ENCODE measurements at places on chromosomes 7 and 10.

- DNase-seq = no peak
Measured at GRCh38 chr7:124387056-124387455, 354.2 kb upstream of the TMEM229A start.

DNA sequence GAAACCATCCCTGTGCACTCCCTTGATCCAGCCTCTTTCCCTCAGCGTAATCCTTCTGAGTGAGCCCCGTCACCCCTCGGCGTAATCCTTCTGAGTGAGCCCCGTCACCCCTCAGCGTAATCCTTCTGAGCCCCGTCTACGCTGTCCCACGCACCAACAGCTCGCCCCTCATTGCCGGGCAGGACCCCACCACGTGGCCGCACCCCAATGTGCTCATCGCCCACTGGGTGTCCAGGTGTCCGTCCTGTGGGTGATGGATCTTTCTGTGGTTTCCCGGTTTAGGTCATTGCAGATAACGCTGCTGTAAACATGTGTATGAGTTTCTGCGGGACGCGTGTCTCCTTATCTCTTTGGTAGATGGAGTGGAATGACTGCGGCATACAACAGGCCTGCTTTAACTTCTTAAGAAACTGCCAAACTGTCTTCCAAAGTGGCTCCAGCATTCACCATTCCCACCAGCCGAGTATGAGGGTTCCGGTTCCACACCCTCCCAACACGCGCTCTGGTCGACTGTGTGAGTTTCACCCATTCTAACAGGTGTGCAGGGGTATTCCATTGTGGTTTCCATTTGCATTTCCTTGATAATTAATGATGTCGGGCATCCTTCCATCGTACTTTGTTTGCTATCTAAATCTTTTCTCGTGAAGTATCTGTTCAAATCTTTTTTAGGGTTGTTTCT, 42.1 kb upstream of the NKX6-2 start:
- DNase-seq = no peak

- DNase-seq = no peak
Measured at GRCh38 chr10:131513901-131514300, 202.4 kb upstream of the TCERG1L start.

- DNase-seq = no peak
Measured at GRCh38 chr7:78620920-78621319, 822.3 kb downstream of the PHTF2 start.

- DNase-seq = no peak
Measured at GRCh38 chr10:91787810-91788209, 10.4 kb upstream of the TNKS2 start.

- no peak for DNase-seq
Measured at GRCh38 chr7:91620827-91621226, 259.7 kb downstream of the MTERF1 start.

DNA sequence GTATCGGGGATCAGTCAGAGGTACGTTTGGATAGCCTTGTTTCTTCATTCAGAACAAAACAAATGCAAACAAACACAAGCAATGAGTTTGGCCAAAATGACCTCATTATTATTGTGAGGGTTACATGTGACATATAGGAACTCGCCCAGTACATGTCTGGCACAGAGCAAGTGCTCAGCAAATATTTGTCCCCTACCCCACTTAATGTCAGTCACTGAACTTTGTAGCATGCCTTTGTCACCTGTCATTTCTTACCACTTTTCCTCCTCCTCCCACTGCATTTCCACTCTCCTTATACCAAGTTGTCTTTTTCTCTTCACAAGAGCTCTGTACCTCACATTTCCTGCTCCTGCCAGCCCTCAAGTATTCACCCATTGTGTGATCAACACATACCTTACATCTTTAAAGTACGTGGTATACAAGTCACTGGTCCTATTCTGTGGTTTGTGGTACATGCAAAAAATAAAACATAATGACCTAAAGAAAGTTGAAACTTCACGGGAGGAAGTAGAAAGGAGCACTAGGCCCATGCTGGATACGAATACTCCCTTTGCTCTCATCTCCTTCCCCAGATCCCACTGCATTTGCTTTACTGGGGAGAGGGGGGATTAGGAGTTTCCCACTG, 236.0 kb downstream of the INHBA start:
- DNase-seq = no peak

DNA sequence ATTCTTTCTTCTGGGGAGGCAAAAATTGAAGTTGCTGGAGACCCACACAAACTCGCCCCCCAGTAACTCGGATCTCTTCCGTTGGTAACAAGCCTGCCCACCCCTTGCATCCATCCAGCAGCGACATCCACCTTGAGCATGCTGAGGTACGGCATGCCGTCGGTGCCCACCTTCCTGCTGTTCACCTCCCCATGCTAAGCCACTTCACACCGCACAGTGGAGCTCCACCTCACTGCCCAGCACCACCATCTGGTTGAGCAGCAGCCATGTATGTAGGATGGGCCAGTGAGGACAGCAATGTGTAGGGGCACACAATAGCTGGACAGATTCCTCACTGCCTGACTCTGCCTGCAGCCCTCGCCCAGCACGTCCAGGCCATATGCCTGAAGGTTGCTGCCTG, 138.1 kb upstream of the ZNF92 start:
- no peak for DNase-seq

DNA sequence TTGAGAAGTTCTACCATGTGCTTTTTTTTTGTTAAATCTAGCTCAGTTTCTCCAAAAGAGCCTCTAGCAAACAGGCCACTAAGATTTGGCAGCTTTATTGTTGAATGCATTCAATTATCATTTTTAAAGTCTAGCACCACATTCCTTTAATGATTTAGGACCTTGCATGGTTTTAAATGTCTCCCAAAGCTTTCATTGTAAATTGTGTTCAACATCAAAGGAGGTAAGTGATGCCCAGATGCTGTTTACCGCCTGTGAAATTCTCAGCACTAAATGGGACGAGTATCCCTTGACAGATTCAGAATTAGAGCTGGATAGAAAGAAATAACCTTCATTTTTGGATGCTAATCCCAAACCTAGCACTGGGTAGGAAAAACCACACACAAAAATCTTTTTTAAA, 112.1 kb upstream of the FAM204A start:
- no peak for DNase-seq

- no peak for DNase-seq
Measured at GRCh38 chr10:88918191-88918905, 34.2 kb downstream of the ACTA2 start.

GRCh38 chr7:42253316-42253715, 16.3 kb upstream of the GLI3 start:
- DNase-seq = no peak

- no peak for DNase-seq
Measured at GRCh38 chr7:155483868-155484325, 26.0 kb downstream of the EN2 start.

GRCh38 chr7:137243741-137244140, 99.8 kb downstream of the PTN start:
- DNase-seq = peak; percentile 49

DNA sequence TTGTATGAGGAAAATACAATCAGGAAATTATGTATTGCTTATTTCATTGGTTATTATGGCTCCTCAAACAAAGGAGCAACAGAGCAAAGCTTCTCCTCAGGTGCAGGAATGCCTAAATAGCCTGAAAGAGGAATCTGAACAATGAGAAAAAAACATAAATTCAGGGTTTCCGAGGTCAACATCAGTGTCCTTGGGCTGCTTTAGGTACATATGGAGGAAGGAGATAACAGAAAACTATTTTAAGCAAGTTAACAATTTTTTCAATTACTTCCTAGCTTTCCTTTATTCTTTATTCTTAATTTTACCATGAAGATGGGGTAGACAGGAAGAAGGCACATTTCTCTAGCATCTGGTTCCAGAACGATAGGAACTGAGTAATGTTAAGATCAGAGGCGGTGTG, 14.0 kb downstream of the SLC16A9 start:
- no peak for DNase-seq

DNA sequence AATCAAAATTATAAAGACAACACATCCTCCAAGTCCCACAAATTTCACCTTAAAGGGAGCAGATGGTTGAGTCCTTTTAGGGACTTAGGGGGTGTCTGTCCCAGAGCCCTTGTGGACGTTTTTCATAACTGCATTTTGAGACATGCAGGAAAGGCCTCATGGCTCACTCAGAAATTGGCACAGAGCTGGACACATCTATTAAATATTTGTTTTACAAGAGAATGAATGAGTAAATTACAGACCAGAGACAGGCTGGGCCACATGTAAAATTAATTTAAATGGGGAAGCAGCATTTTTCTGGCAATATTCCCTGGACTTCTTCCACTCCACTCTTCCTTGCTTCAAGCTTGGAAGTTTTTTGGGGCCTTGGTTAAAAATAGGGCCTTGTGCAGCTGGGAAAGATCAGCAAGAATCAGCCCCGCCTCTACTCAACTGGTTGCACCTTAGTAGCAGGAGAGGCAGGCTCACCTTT, 20.0 kb downstream of the LAMB1 start:
- peak; percentile 72 for DNase-seq

DNA sequence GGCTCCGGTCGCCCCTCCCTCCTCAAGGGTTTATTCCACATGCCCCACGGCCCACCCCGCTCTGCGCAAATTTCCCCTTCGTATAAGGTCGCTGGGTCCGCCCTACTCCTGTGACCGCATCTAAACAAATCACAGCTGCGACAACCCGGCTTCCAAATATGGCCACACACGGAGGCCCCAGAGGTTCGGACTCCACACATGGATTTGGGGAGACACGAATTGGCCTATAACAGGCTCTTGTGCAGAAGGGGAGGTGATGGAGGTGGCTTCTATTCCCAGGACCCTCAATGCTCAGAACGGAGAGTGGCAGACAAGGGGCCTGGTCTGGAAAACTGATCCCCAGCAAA, 90.1 kb downstream of the FOXL3 start:
- DNase-seq = no peak

- DNase-seq = no peak
Measured at GRCh38 chr10:48604991-48605508, at the start of gene ARHGAP22. Gene ARHGAP22, minus strand, starts transcription at chr10:48605073. Its CDS starts 277 bp downstream, at chr10:48604796.

- no peak for DNase-seq
Measured at GRCh38 chr7:92230547-92230946, 15.2 kb downstream of the KRIT1 start.

DNA sequence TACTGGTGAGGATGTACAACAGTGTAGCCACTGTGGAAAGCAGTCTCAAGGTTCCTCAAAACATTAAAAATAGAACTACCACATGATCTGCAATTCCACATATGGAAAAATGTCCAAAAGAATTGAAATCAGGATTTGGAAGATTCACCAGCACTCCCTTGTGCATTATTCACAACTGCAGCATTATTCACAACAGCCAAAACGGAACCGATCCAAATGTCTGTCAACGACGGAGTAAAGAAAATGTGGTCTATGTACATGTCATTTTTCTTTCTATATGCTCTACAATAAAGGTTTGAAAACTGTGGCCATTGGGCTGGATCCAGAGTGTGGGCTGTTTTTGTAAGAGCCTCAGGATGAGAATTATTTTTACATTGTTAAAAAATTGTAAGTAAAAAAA, 1206.1 kb upstream of the CELF2 start:
- DNase-seq = no peak

GRCh38 chr10:3772361-3773171, 12.4 kb downstream of the KLF6 start:
- no peak for DNase-seq

DNA sequence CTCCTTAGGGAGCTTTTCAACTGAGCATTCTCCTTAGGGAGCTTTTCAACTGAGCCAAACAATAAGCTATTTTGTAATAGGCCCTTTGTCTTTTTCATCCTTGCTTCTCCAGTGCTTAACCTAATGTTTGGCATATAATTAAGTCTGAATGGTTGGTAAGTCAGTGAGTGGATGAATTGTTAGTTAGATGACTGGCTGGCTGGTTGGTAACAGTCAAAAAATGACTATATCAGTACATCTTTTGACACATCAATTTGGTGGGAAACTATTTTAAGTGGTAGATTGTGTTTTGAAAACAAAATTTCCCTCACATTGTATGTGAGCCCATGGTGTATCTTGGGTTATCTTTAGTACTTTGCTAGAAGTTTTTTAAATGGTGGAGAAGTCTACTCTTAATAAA, 16.4 kb downstream of the ING3 start:
- no peak for DNase-seq

DNA sequence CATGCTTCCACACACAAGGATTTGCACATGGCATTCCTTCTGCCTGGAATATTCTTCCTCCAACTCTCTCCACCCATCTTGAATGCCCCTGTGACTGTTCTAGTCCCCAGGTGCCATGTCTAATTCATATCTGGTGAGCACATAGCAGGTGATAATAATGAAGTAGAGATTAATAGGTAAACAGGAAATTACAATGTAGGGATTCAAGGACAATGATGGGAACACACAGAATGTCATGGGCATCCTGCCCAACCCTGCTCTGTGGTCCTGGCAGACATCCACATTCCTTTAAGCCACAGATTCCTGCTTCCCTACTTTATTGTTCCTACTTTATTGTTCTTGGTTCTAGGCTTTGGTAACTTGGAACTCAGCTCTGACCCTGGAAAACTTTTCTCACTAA, 115.8 kb downstream of the THSD7A start:
- DNase-seq = no peak

DNA sequence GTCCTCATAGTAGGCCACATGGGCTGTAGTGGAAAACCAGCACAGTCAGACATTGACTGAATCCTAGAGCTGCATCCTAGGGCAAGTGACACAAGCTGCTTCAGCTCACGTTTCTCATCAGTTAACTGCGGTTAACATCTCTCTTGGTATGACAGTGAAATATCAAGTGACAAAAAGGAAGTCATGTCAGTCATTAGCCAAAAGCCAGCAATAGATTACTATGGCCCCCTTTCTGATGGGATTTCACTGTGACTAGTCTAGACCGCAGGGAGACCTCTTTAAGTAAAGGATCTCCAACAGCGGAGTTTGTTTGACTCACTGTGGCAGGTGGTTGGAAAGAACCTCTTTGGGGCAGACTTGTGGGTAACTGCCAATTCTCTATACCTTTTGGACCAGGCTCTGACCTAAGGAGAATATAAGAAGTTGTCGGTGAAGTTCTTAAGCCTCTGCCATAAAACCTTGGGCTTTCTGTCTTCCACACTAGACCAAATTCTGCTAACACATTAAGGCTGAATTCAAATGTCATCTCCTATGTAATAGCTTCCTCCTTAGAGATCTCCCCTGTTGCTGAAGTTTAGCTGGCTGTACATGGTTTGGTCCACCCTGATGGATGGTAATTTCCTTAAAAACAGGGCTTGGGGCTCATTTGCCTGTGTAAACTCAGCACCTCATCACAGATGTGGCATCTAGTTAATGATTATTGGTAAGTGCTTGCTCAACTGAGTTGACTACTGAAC, 115.3 kb downstream of the SGMS1 start:
- no peak for DNase-seq

DNA sequence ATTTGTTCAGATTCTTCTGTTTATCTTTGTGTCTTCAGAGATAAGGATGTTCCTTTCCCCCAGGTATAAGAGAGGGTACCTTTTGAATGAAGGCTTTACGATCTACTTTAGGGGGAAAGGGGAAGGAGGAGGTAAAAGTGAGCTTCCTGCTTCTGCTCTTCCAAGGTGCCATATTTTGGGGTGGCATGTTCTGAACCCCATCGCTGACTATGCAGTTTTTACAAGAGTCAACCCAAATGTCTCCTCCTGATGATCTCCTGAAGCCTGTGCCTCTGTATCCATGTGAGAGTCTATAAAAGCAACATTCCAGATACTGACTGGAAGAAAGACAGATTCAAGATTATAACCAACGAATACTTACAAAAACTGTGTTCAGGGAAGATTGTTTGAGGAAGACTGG, 102.5 kb downstream of the ZNF277 start:
- DNase-seq = no peak
